Mammary epithelial cell (primary cell): ENCODE measurements at places on chromosomes 3 and 15. TPM values are rescaled to one million over a fixed set of nuclear protein-coding genes. Genes with fewer than 3 reads are reported as not detected.

DNA sequence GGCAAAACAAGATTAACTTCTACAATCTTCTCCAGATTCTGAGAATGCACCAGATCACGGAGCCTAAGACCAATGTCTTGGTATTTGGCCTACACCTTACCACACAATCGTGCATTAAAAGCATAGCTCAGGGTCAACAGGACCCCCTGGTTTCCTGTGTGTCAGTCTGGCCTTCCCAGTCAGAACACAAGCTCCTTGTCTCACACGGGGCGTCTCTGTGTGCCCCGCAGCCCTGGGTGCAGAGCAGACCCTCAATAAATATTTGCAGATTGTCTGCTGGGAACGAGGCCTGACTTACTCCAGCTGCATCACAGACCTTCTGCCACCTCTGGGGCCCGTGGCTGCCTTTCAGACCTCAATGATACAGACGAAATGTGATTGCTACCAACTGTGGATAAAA lies 82.5 kb upstream of the CTNNB1 start:
- DNase-seq, result no peak

DNA sequence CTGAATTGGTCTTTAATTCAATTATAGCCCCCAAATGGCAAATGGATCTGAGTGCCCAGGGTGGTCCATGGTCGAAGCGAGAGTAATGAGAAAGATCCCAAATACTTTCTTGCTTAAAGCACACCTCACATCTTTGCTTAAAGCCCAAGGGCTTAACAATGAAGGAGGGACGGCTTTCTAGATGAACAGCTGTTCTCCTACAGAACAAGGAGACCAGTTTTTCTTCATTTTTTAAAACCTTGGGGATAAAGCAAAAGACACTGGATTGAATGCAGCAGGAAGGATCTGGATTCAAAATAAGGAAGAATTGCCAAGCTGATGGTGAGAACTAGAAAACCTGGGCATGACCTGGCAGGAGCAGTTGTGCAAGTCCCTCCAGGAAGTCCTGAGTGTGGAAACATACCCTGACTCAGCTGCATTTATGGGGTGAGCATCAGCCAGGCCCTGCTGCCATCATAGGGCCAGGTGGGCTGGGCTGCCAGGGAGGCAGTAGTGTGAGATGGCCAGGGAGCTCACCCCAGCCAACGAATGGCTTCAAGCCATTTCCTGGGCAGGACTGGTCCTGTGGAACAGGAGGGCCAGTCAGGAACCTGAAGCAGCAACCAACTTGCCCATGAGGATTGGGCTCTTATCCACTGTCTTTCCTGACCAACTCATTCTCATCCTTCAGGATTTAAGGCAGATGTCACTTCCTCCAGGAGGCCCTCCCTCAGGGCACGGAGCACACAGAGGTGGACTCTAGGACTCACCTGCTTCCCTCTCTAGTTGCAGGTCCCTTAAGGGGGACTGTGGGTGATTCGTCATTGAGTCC lies 18.4 kb upstream of the RHCG start:
- peak; percentile 99 for DNase-seq

DNA sequence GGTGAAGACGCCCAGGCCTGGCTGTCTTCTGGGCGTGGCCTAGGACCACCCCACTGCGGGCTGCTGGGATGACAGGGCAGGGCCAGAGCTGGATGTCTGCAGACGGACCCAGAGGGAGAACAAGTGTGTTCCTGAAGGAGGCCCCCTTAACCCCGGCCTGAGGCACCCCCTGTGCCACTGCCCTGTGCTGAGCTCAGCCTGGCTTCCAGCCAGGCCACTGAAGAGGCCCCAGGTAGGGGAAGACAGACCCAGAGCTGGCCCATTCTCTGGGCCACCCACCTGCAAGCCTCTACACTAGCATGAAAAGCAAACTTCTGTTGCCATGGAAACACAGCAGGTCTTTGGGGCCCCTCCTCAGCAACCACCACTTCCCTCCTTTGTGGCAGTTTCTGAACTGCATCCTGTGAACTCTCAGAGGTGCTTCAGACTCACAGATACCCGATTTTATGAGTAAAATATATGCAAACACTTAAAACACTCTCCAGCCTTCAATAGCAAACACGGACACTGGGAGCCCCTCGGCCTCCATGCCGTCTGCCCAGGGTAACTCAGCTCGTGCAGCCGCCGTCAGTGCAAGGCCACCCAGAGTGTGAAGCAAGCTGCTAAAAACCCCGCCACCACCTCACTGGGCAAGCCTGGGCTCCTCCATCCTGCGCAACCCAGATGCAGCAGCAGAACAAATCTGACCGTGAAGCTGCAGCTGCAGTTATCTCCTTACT lies 42.5 kb downstream of the CMTM6 start:
- no peak for DNase-seq

The PIERCE2 gene
- 3.3 TPM for total RNA-seq

- DNase-seq, result peak; percentile 2
Observed at GRCh38 chr15:45333550-45333949, 44.8 kb downstream of the GATM start.

The PLA2G4E gene
- total RNA-seq, result not detected

- no peak for DNase-seq
Observed at GRCh38 chr3:4772171-4772804, 206.9 kb upstream of the BHLHE40 start.

GRCh38 chr15:69668039-69668705 lies 215.6 kb downstream of the RPLP1 start:
- DNase-seq, result no peak

DNA sequence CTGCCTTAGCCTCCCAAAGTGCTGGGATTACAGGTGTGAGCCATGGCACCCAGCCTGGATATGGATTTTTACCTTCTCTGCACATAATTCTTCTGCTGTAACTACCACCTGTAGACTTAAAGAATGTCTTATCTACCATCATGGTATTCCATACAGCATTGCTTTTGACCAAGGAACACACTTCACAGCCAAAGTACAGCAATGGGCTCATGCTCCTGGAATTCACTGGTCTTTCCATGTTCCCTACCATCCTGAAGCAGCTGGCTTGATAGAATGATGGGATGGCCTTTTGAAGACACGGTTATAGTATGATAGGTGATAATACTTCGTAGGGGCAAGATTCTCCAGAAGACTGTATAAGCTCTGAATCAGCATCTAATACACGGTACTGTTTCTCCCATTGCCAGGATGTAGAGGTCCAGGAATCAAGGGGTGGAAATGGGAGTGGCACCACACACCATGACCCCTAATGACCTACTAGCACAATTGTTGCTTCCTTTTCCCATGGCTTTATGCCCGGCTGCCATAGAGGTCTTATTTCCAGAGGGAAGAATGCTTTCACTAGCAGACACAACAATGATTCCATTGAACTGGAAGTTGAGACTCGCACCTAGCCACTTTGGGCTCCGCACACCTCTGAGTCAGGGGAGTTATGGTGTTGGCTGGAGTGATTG lies 60.9 kb upstream of the CDV3 start:
- no peak for DNase-seq

GRCh38 chr3:45209526-45209925 lies 16.6 kb downstream of the TMEM158 start:
- no peak for DNase-seq

GRCh38 chr15:42065033-42065432 lies 29.3 kb downstream of the PLA2G4D start:
- no peak for DNase-seq

GRCh38 chr3:49593041-49593440 lies 38.8 kb downstream of the BSN start:
- no peak for DNase-seq

DNA sequence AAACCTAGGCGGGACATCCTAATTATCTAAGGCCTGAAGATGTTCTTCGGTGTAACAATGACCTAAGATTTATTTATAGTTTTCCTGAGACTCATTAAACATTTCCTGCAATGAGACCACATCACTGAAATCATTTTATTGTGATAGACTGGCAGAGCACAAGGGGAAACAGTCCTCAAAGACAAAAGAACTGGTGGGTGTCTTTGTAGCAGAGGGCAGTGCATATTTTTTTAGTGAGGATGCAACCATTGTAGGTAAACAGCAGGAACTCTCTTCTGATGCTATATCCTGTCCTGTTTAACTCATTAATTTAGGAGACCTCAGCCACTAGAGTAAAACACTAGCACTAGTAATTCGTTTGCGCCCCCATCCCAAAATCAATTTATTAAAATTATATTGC lies 100.0 kb downstream of the MAGI1 start:
- no peak for DNase-seq

The LRRIQ4 gene
- total RNA-seq, result 0.17 TPM

GRCh38 chr15:100810831-100811230 lies 68.8 kb upstream of the ALDH1A3 start:
- no peak for DNase-seq

DNA sequence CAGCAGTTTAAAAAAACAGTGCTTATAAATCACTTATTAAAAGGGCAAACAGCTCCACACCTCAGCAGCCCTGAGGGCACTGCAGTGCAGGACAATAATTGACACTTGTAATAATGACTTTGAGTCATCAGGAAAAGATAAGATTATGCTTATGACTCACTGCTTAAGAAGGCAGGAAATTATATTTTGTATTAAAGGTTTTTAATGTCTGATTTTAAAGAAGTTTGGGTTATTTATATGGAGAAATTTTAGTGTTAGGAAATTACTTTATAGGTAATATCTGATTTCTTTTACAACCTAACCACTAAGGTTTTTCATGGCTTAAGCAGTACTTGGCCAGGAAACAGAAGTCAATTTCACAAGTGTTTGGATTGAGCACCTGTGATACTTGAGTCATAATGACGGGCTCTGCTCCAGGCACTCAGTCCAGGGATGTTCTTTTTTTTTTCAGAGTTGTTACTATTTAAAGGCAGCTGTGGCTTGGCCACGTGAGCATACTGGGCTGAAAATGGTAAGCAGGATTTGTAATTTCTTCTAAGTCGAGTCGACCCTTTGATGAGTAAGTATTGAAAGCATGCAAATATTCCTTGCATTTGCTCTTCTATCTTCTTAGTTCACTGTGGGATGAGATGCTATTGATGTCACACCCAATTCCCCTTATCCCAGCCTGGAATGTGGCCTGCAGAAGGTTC lies 21.6 kb upstream of the SLC6A20 start:
- peak; percentile 97 for DNase-seq

DNA sequence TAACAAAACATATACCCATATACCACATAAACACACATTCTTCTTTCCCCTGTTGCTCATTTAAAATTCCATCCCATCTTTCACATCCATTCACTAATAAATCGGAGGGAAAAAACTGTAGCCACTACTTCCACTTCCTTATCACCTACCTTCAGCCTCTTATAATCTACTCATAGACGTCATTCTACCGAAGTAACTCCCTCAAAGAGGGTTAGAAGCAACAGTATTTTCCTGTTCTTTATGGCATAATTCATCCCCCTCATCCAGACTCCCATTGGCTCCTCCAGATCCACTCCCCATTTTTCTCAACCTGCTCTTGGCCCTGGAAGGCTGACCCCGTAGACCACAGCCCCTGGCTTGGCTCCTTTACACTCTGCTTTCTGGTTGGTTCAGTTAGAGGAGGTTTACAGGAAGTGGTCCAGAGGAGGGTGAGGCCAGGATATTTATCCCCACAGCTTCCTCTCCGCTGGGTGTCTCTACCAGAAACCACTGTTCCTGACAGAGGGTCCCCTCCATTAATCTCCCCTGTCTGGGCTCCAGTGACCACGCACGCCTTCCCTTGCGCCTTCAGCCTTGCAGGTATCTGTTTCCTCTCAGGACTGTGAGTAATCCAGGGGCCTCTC lies 46.3 kb downstream of the FMN1 start:
- DNase-seq, result no peak

DNA sequence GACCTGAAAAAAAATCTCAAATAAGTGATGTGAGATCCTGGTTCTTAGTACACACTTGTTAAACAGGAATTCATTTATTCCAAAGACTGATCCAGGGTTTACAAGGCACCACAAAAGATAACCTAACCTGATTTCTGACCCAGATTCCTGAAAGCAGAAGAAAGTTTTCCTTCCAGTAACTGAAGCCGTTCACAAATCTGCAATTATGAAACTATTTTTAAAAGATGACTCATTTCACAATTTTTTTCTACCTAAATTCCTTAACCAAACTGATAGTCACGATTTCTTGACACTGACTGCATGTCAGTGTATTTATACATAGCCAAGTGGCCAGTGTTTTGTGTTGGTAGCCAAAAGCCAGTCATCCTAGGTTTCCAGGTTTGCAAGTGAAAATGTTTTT lies 17.1 kb downstream of the SLC9A9 start:
- peak; percentile 54 for DNase-seq

DNA sequence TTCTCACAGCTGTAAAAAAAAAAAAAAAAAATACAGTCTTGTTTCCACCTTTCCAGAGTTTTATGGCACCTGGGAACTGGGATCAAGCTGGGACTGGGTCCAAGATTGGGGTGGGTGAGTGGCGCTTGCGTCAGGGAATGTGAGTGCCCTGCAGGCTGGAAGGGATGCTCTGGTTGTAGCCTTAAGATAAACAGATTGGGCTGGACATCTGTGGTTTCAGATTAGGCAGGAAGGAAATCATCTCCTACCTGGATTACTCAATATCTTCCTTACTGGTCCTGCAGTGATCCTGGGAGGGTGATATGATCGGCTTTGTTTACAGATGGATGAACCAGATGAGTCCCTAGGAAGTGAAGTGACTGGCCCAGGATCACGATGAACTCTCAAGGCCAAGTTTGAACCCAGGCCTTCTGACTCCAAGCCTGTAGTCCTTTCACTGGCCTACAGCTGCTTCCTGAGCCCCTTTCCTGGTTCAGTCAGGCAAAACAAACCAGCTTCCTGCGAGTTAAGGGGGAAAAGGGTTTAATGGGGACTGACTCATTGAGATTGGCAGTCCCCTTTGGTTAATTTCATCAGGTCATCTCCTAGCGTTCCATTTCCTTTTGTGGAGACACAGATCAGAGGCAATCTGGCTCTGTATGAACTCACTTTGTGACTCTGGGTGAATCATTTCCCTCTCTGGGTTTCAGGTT lies 179.8 kb downstream of the THSD4 start:
- peak; percentile 100 for DNase-seq

GRCh38 chr15:66706840-66707239 lies 4.8 kb downstream of the SMAD6 start:
- DNase-seq, result no peak

GRCh38 chr3:60917141-60917540 lies 334.1 kb downstream of the FHIT start:
- DNase-seq, result no peak
